IMR-90 (cell line): ENCODE measurements at places on chromosomes 1 and 21. TPM values are rescaled to one million over a fixed set of nuclear protein-coding genes. Genes with fewer than 3 reads are reported as not detected.

DNA sequence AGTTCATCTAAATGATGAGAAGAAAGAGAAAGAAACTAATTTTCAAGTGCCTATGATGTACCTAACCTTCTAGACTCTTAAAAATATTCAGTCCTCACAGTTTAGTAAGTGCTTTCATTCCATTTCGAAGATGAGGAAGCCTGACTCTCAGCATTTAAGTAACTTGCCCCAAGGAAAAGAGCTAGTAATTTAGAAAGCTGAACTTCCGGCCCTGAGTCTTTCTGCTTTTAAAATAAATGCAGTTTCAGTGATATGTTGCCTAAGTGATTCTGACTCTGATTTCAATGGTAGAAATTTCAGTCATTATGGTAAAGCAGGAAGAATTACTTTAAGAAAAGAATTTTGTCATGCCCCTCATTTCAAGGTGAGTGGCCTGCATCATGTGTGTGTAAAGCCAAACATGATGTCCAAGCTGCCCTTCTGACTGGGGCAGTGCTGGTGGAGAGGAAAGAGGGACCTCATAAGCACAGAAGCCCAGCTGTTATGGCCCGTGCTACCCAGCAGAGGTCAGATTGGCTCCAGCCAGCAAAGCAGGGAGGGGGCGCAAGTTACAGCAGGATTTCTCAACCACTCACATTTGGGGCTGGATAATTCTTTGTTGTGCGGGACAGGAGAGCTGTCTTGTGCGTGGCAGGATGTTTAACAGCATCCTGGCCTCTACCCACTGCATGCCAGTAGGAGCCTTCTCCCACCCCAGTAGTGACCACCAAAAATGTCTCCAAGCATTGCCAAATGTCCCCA, 10.7 kb downstream of the ATP1A4 start:
- no peak overlapping the region for H3K4me3 ChIP-seq
- peaks cover 42% of the 10 kb centered on the region for H3K27me3 ChIP-seq
- H3K27ac ChIP-seq, result no peak overlapping the region
- H3K4me1 ChIP-seq, result no peaks in the 10 kb centered on the region

- DNase-seq, result peak; percentile 67
- H3K27me3 ChIP-seq, result no peaks in the 10 kb centered on the region
- H3K4me1 ChIP-seq, result peaks cover 30% of the 10 kb centered on the region
- H3K27ac ChIP-seq, result peak overlapping the region; percentile 78
These were observed 838 bp downstream of the CCDC28B start for GRCh38 chr1:32201011-32201855.

GRCh38 chr1:180975551-180975950, 47.1 kb downstream of the STX6 start:
- H3K4me3 ChIP-seq, result no peak overlapping the region
- no peak overlapping the region for H3K27ac ChIP-seq
- no peak for DNase-seq

DNA sequence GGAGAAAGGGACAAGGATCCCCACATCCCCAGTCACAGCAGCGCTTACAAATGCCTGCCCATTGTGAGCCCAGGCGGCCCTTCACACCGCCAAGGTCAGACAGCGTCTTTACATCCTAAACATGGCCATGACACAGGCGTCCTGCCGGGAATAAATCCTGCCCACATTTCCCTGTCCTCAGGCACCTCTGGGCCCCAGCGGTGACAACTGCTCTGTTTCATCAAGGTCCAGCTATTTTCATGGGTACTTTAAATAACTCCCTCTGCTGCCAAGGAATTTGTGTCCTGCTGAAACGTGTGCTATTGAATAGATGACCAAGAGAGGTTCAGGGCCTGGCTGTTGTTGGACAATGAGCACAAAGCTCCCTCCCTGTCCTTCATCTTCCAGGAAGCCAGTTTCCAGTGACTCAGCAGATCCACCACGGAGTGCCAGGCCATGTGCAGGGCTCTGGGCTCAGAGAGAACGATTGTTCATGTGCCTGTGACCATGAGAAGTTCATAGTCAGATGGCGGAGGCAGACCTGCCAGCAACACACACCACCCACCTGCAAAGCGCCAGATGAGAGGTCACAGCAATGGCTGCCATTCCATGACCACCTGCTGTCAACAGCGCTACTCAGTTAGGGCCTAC, 195.8 kb downstream of the MATN1 start:
- no peak overlapping the region for H3K27ac ChIP-seq
- H3K36me3 ChIP-seq, result no peaks in the 10 kb centered on the region
- DNase-seq, result no peak
- no peaks in the 10 kb centered on the region for H3K4me1 ChIP-seq
- no peak overlapping the region for H3K4me3 ChIP-seq
- H3K27me3 ChIP-seq, result no peaks in the 10 kb centered on the region; the same call in 1 of the 2 replicates

DNA sequence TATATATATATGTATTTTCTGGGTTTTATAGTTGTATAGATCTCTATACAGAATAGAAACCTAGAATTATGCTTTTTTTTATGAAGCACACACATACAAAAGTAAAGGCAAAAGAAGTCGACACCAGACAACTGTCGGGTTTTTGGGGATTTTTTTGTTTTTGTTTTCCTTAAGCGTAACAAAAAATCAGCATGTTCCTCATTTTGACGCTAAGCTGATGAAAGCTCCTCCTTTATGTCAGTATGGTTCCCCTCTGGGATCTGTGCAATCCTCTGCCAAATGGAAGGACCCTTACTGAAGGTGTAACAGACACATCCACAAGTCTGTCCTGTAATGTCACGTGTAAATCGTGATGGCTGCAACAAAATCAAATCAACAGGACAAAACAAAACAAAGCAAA, 226.2 kb downstream of the RHOU start:
- H3K4me3 ChIP-seq, result no peak overlapping the region
- no peak overlapping the region for H3K27ac ChIP-seq
- no peak for DNase-seq
- peaks cover 16% of the 10 kb centered on the region for H3K4me1 ChIP-seq
- no peaks in the 10 kb centered on the region for H3K36me3 ChIP-seq
- no peaks in the 10 kb centered on the region for H3K27me3 ChIP-seq

- H3K4me3 ChIP-seq, result no peak overlapping the region
- H3K36me3 ChIP-seq, result peaks cover 19% of the 10 kb centered on the region; the same call in 1 of the 2 replicates
- H3K4me1 ChIP-seq, result peaks cover 12% of the 10 kb centered on the region
- no peak overlapping the region for H3K27ac ChIP-seq
- peak; percentile 50 for DNase-seq
These were observed 12.9 kb upstream of the SELENON start for GRCh38 chr1:25786887-25787759.

DNA sequence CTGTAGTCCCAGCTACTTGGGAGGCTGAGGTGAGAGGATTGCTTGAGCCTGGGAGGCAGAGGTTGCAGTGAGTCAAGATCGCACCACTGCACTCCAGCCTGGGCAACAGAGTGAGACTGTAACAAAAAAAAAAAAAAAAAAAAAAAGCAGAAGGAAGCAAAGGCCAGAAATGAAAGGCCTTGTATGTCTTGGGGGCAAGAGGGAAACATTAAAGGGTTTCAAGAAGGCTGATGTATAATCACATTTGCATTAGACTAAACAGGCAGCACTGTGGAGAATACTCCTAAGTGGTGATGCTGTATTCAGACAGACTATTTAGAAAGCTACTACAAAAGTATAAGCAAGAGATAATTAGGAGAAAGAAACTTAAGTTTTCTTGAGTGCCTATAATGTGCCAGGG, 10.4 kb downstream of the ANP32E start:
- H3K4me3 ChIP-seq, result no peak overlapping the region
- H3K27ac ChIP-seq, result no peak overlapping the region
- H3K36me3 ChIP-seq, result peaks cover 25% of the 10 kb centered on the region
- H3K27me3 ChIP-seq, result no peaks in the 10 kb centered on the region

- H3K4me3 ChIP-seq, result no peak overlapping the region
- no peaks in the 10 kb centered on the region for H3K27me3 ChIP-seq
- DNase-seq, result no peak
- H3K27ac ChIP-seq, result no peak overlapping the region
These were observed 226.9 kb upstream of the IRF2BP2 start for GRCh38 chr1:234836776-234837357.

DNA sequence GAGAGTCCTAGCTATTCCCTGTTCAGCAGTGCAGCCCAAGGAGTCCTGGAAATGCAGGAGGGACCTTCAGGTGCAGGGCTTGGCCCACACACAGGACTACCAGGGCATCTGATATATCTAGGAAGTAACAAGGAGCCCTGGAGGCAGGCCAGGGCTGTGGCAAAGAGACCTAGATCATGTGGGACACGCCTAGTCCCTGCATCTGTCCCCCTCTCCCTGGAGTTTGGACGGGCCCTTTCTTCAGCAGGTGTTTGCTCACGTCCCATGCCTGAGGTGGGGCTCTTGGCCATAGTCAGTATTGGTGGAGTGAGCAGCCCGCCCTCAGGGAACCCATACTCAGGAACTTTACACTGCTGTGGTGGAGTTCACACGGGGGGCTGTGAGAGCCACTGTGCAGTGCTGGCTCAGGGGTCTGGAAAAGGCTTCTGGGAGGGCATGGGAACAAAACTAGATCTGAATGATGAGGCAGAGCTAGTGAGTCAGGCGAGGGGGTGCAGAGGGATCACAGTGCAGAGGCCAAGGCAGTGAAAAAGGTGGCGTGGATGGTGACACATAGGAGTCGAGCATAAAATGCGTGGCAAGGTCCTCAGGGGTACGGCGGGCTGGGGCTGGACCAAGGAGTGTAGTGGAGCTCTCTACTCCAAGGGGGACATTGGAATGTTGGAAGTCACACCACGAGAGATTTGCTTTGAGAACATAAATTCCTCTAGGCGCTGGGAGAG, 25.6 kb downstream of the TMEM53 start:
- DNase-seq, result no peak
- H3K36me3 ChIP-seq, result peaks cover 43% of the 10 kb centered on the region
- H3K27me3 ChIP-seq, result no peaks in the 10 kb centered on the region
- H3K27ac ChIP-seq, result no peak overlapping the region

The FNDC5 gene
- polyA plus RNA-seq, result 1.2 and 1.5 TPM in 2 replicates

The DNAJC28 gene
- 0.60 and 0.65 TPM in 2 replicates for polyA plus RNA-seq

The VPS45 gene
- 28.1 and 33.3 TPM in 2 replicates for polyA plus RNA-seq
